ENCODE measurements at places on chromosomes 3 and 15.

- H3K36me3 ChIP-seq = no peaks in the 10 kb centered on the region
- no peaks in the 10 kb centered on the region for H3K27me3 ChIP-seq
- peak overlapping the region; percentile 91 for H3K27ac ChIP-seq
- no peak for DNase-seq
Measured at GRCh38 chr15:62390791-62391640, 225.9 kb upstream of the C2CD4B start.

DNA sequence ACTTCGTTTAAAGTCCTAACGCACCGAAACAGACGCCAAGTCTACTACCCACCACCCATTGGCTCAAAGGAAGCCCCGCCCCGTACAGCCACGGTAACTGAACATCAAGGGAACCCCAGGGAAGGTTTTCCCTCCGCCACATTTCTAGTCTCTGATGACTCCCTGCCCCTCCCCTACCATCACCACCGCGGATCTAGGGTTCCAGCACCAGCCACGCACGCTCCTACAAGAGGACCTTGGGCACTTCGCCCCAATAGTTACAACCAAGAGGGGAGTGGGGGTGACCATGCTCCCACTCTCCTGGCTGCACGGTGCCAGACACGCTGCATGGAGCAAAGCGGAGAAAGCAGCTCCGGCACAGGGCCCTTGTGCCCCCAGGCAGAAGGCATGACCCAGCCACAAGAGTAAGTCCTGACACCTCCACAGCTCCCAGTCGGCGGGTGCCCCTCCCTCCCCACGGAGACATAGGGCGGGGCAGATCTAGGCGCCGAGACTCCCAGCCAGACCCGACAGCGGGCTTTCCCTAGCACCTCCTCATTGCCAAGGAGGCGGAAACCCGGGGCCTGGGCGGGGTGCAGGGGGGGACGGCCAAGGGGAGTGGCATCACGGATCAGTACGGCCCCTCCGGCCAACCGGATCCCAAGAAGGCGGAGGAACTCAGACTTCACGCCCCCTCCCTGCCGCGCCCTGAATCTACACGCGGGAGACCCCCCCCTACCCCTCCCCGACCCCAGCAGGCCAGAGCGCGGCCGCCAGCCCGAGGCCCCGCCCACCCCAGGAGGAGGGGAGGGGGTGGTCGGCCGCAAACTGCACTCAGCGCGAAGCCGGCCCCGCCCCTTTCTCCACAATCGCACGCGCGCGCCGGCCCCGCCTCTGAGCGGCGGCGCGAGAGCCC, 936 bp downstream of the SIN3A start:
- H3K4me1 ChIP-seq = peaks cover 61% of the 10 kb centered on the region
- no peaks in the 10 kb centered on the region for H3K27me3 ChIP-seq
- H3K36me3 ChIP-seq = no peaks in the 10 kb centered on the region
- DNase-seq = peak; percentile 99
- peak overlapping the region; percentile 95 for H3K4me3 ChIP-seq

DNA sequence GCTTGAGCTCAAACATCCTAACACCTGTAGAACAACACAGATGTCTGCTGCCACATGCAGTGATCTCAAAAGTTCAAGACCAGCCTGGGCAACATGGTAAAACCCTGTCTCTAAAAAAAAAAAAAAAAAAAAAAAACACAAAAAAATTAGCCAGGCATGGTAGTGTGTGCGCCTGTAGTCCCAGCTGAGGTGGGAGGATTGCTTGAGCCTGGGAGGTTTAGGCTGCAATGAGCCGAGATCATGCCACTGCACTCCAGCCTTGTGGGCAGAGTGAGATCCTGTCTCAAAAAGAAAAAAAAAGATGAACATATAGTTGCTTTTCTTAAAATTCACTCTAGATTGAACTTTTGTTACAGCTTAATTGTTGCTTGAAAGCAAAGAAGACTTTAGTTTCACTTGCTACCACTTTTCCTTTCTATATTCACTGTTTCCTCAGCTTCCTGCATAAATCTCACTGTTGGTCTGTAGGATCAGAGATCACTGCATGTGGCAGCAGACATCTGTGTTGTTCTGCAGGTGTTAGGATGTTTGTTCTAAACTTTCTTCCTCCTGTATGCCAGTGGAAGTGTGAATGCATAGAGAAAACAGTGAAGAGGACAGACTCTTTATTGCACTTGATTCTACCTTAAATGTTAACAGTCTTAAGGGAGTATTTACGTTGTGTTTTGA, 12.6 kb downstream of the RAB11A start:
- no peaks in the 10 kb centered on the region for H3K27me3 ChIP-seq
- H3K27ac ChIP-seq = no peak overlapping the region
- peaks cover 39% of the 10 kb centered on the region for H3K36me3 ChIP-seq
- H3K4me1 ChIP-seq = peaks cover 5% of the 10 kb centered on the region
- no peak for DNase-seq

DNA sequence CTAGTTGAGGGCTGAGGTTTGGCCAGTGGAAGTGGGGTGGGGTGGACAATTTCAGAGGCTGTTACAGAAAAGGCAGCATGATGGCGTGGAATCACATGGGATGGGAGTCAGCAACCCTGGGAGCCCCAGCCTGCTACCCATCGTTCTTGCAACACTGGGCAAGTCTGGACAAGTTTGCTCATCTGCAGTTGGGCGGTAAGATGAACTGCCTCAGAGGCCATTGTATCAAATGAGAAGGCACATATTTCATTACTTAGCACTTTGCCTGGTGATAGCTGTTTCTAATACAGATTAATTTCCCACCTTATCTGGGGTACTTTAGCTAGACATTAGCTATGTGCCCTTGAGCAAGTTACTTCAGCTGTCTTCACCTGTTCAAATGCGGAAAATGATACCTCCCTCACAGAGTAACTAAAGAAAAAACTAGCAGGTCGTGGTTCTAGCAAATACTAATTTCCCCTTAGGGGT, 248.9 kb downstream of the THSD4 start:
- no peak overlapping the region for H3K27ac ChIP-seq
- H3K4me3 ChIP-seq = no peak overlapping the region
- H3K4me1 ChIP-seq = peaks cover 4% of the 10 kb centered on the region
- DNase-seq = no peak
- H3K27me3 ChIP-seq = no peaks in the 10 kb centered on the region

GRCh38 chr3:69948246-69948862, 51.2 kb upstream of the SAMMSON start:
- H3K4me1 ChIP-seq = peaks cover 28% of the 10 kb centered on the region
- peaks cover 9% of the 10 kb centered on the region for H3K36me3 ChIP-seq
- no peak overlapping the region for H3K4me3 ChIP-seq
- H3K27me3 ChIP-seq = no peaks in the 10 kb centered on the region

DNA sequence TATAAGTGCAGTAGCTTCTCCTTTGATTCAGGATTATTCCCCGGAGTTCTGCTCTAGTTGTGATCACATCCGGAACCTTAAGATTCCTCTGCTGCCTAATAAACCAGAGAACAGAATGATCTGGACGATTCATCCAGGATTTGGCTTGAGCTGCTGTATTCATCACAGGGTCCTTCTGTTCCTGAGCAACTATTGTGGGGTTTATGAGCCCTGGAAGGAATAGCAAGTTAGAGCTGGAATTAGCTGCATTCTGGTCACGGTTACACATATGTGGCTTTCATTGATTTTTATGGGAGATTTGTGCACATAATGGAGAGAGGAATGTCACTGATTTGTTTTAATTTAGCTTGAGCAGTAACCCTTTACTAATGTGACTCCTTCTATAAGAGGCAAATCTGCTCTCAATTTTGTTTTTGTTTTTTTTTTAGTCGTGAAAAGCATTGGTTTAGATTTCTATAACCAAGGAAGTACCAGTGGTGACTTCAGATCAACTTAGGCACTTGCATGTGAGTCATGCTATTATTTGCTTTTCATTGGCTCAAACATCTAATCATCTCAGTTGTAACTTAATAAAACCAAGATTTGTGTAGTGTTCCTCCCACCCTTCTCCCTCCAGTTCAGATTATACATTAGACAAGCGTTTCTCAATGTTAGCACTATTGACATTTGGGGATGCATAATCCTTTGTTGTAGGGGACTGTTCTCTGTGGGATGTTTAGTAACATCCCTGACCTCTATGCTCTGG, 148.5 kb downstream of the OTOL1 start:
- H3K27me3 ChIP-seq = no peaks in the 10 kb centered on the region
- DNase-seq = no peak
- no peaks in the 10 kb centered on the region for H3K36me3 ChIP-seq

- no peak overlapping the region for H3K4me3 ChIP-seq
- H3K4me1 ChIP-seq = no peaks in the 10 kb centered on the region
- H3K27ac ChIP-seq = no peak overlapping the region
- no peaks in the 10 kb centered on the region for H3K27me3 ChIP-seq
- H3K36me3 ChIP-seq = peaks cover 45% of the 10 kb centered on the region
- no peak for DNase-seq
Measured at GRCh38 chr3:97896129-97896528, 74.3 kb downstream of the CRYBG3 start.

GRCh38 chr15:77327844-77328529, 91.9 kb downstream of the PEAK1 start:
- no peaks in the 10 kb centered on the region for H3K36me3 ChIP-seq
- H3K27ac ChIP-seq = no peak overlapping the region
- H3K4me1 ChIP-seq = peaks cover 19% of the 10 kb centered on the region
- no peaks in the 10 kb centered on the region for H3K27me3 ChIP-seq
- H3K4me3 ChIP-seq = no peak overlapping the region

DNA sequence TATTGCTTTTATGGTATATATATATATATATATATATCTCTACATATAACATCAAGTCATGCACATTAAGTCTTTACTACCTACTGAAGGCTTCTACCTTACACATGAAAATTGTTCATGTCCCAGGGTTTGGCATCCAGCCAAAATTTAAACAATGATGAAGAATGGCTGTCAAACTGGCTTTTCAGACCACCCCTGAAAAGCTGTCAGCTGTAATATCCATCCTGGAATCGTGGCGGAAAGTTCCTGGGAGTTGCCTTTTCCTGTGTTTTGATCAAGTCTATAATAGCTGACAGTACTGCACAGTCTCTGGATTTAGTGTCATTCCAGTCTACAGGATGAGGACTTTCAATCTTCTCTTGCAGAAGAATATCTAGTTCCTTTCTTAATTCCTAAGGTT, 48.3 kb downstream of the DHX36 start:
- H3K4me3 ChIP-seq = no peak overlapping the region

GRCh38 chr3:56918111-56918568, 116.4 kb upstream of the ARHGEF3 start:
- no peak for DNase-seq
- H3K36me3 ChIP-seq = no peaks in the 10 kb centered on the region
- no peaks in the 10 kb centered on the region for H3K27me3 ChIP-seq
- H3K4me3 ChIP-seq = no peak overlapping the region
- H3K4me1 ChIP-seq = peaks cover 26% of the 10 kb centered on the region

DNA sequence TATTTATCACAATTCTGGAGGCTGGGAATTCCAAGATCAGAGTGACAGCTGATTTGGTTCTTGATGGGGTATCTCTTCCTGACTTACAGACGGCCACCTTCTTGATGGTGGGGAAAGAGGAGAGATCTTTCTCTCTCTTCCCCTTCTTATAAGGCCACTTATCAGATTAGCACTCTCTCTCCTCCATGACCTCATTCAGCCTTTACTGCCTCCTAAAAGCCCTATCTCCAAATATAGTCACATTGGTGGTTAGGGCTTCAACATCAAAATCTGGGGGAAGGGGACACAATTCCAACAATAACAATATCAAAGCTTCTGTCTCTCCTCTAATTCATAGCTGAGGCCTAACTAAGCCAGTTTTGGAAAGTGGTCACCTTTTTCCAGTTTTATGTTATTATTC, 91.7 kb upstream of the MBNL1 start:
- H3K4me1 ChIP-seq = peaks cover 5% of the 10 kb centered on the region
- no peak for DNase-seq
- H3K4me3 ChIP-seq = no peak overlapping the region
- H3K27me3 ChIP-seq = no peaks in the 10 kb centered on the region

- no peak overlapping the region for H3K4me3 ChIP-seq
- no peaks in the 10 kb centered on the region for H3K4me1 ChIP-seq
- H3K27ac ChIP-seq = no peak overlapping the region
- DNase-seq = no peak
Measured at GRCh38 chr3:105561876-105562275, 195.2 kb downstream of the ALCAM start.

GRCh38 chr3:191260431-191261303, 61.6 kb downstream of the OSTN start:
- no peak overlapping the region for H3K27ac ChIP-seq
- H3K27me3 ChIP-seq = no peaks in the 10 kb centered on the region
- H3K4me3 ChIP-seq = no peak overlapping the region
- no peaks in the 10 kb centered on the region for H3K36me3 ChIP-seq
- H3K4me1 ChIP-seq = no peaks in the 10 kb centered on the region

DNA sequence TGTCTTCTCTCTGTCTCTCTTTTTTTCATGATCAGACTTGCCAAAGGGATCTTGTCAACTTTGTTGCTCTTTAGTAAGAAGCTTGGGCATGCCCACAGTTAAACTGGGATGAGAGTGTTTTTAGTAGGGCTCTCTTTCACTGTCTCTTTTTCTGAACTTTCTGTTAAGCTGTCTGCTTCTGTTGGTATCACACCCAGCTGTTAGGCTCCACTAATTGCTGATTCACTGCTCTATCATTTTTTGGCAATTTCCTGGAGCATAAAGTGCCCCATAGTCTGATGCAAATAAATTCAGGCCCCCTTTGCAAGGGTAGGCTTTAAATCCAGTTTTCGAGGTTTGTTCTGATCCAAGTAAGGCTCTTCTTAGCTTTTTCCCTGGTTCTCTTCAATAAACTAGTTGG, 360.4 kb upstream of the ADAMTS9 start:
- H3K36me3 ChIP-seq = no peaks in the 10 kb centered on the region
- no peaks in the 10 kb centered on the region for H3K27me3 ChIP-seq
- no peak overlapping the region for H3K27ac ChIP-seq
- H3K4me3 ChIP-seq = no peak overlapping the region
- H3K4me1 ChIP-seq = no peaks in the 10 kb centered on the region

- H3K27ac ChIP-seq = no peak overlapping the region
- H3K4me3 ChIP-seq = no peak overlapping the region
- DNase-seq = peak; percentile 83
- H3K4me1 ChIP-seq = no peaks in the 10 kb centered on the region
- no peaks in the 10 kb centered on the region for H3K36me3 ChIP-seq
Measured at GRCh38 chr15:31131853-31132375, 30.4 kb upstream of the TRPM1 start.

All from esophagus muscularis mucosa (tissue), 4 donors.